ENCODE measurements at places on chromosomes 12 and 14.

DNA sequence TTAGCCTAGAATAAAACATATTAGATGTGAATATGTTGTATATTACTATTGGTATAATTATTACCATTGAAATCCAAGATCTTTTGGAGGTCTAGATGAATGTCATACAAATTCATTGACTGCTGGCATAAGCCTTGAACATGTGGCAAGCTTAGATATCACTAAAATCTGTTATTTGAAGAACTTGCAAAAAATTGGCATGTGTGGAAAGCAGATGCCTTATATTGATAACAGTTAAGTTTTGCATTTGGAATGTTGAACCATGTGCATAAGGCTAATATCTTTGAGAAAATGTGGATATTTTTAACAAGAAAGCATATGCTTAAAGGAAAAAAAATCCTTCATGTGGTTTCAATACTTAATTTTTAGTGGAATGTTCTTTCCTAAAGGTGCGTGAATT is 203.6 kb upstream of the PRICKLE1 start:
- DNase-seq = no peak

DNA sequence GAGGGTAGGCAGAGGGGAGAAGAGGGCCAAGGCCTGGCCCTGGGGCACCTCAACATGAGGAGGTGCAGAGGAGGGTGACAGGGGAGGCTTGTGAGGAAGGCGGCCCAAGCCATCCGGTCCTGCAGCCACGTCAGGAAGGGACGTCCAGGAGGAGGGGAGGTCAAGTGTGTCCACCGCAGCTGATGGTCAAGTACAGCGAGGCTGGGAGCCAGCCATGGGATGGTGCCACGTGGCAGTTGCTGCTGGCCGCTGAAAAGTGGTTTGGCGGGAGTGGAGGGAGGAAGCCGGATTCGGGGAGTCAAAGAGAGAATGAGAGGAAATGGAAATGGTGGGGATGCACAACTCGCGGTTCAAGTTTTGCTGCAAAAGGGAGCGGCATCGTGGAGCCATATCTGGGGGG is 41.2 kb downstream of the PRIMA1 start:
- DNase-seq = no peak

GRCh38 chr12:51910168-51910567 is 2.9 kb downstream of the ACVRL1 start:
- no peak for DNase-seq

DNA sequence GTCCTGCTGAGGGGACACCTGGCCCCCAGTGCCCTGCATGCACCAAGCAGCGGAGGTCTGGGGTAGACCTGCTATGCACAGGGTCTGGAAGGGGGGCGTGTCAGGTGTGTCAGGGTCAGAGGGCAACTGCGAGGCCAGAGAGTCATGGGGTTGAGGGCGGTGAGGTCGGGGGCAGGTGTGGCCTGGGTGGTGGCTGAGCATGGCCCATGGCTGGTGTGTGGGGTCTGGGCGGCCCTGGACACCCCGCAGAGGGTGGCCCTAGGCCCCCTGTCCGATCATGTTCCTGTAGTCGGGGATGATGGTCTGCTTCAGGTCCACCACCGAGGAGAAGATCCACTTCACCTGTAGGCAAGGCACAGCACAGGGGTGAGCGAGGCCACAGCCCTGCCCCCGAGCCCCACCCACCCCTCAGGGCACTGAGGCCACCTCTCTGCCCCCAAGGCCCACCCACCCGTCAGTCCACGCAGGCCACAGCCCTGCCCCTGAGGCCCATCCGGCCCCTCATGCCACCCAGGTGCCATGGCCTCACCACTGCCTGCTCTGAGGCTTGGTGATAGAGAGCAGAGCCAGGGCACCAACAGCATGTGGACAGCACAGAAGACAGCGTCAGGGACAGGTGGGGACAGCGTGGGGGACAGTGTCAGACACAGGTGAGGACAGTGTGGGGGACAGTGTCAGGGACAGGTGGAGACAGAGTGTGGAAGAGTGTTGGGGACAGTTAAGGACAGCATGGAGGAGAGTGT is 211.3 kb downstream of the TMEM121 start:
- no peak for DNase-seq

DNA sequence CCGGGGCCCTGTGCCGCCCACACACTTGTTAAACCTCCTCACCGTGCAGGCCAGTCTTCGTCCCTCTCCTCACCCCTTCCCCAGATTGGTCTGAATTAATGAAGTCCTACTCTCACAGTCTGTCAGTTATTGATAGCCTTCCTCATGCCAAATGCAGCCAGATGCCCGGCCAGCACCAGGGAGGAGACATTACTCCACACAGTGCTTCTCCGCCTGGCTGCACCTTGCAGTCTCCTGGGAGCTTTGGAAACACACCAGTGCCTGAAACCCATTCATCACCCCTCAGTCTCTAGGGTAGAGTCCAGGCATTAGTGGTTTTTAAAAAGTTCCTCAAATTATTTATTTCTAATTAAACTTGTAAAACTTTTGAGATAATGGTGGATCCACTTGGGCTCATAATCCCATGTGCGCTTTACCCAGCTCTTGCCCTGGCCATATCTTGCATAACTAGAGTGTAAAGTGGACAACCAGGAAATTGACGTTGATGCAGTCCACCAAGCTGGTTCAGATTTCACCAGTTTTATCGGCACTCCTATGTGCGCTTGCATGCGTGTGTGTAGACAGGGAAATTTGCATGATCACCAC is 38.2 kb upstream of the TSPAN9 start:
- DNase-seq = no peak

DNA sequence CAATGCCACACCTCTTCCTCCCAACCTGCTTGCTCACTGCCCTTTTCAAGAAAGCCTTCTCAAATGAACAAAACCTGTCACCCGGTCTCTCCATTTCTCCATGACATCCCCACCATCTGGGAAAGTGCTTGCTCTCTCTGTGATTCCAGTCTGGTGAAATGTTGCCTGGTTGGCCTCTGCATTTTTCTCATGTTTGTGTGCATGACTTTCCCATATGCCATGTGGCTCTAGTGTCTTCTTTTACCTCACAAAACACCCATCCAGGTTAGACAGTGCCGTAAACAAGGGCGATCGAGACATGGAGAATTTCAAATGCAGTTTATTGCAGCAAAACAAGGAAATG is 5.8 kb downstream of the KRT1 start:
- DNase-seq = no peak

- no peak for DNase-seq
Measured at GRCh38 chr14:95307402-95308041, 12.2 kb downstream of the CLMN start.

DNA sequence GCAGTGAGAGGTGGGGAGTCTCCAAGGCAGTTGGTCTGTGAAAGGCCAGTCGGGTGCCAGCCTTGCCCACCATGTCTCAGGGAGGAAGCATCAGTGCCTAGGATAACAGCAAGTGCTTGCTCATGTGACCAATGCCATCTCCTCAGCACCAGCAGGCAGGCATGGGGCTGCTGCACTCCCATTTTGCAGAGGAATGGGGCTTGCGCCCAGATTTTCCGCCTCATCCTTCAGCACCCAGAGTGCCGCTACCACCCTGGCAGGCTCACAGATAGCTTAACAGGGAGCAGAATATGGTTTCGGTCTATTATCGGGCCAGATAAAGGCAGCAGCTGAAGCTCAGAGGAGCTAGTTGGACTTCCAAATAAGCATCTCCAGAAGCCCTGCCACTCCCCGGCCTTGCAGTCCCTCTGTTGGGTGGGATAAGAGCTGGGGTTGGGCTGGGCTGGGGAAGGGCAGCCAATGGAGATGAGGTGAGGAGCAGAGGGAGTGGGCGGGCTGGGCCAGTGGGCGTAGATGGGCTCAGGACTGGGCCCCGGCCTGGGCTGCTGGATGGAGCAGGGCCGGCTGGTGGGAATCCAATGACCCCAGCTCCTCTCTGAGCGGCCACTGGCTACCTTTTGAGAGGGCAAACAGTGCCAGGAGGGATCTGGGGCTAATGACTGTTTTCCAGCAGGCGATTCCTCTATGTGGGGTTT is 8.4 kb upstream of the KRT80 start:
- DNase-seq = no peak

DNA sequence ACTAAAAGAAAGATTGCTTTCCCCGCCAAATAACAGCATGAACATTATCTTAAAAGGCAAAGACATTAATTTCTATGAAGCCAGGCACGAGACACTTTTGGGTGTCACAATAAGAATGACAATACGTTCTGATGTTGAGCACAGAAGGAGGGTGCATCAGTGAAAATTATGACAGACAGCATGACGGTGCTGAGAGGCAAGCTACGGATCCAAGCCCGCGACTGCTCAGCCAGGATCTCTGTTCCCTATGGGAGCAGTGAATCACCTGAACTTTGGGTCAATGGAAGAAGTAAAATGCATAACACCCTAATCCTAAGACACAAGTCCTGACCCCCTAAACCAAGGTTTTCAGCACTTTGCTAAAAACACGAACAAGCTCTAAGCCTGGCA is 51.7 kb downstream of the SLC25A47 start:
- no peak for DNase-seq

- DNase-seq = no peak
Measured at GRCh38 chr14:91606851-91607250, 96.7 kb upstream of the PPP4R3A start.

DNA sequence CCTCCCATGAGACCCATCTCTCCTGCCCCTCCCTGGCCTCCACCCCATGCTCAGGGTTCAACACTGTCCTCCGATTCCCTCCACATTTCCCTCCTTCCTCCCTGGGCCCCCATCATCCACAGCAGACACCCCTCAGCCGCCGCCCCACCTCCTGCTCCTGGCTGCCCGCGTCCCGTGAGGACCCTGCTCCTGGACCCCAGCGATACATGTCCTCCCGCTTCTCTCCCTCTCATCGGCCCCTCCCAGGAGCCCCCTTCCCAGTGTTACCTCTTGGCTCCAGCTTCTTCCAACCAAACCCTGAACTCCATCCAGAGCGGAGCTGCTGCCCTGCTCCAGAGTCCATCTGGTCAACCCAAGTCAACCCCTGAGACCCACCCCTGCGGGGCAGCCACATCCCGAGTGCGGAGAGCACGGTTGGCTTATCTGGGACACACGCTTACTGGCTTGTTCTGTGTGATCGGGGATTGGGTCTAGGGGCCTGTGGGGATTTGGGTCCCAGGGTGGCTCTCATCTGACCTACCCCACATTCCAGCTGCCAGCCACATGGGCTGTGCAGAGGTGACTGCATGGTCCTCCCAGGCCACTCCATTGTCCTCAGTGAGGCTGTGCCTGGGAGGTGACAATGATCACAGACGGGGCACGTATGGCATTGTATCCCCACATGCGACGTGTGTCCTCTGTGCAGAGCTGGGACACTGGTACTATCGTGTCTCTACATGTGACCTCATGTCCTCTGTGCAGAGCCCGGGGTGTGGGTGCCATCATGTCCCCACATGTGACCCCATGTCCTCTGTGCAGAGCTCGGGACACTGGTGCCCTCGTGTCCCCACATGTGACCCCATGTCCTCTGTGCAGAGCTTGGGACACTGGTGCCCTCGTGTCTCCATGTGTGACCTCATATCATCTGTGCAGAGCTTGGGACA is 333.6 kb downstream of the ADGRD1 start:
- no peak for DNase-seq

DNA sequence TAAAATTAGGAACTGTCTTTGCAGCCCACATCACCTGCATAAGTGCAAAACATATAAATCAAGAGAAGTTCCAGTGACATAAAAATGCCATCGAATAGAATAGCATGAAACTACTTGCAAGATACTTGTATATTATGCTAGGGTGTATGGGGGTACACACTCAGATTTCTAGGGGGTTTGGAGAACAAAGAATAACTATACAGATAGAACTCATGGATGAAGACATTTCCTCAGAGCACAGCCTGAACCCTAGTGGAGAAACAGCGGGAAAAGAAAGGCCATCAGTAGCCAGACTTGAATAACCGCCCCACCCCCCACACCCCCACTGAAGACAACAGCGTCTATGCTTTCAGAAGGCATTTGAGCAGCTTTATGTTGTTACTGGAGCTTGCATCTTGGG is 425.8 kb downstream of the NPAS3 start:
- DNase-seq = no peak

DNA sequence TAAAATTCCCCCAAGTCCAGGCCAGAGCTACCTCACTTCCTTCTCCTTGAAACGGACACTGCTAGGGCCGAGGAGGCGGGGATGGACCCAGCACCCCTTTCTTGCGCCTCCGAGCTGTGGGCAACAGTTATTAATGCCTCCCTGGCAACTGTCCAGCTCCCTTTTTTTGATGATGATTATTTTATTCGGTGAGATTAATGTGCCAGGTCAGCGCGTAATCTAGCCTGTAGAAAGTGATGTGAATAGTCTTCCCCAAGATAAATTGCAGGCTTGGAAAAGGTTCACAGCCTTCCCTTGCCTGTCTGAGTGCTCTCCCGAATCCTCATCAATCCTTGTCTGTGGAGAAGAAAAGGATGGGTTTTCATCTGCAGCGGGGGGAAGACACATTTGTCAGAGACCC is 54.3 kb downstream of the RNFT2 start:
- no peak for DNase-seq

DNA sequence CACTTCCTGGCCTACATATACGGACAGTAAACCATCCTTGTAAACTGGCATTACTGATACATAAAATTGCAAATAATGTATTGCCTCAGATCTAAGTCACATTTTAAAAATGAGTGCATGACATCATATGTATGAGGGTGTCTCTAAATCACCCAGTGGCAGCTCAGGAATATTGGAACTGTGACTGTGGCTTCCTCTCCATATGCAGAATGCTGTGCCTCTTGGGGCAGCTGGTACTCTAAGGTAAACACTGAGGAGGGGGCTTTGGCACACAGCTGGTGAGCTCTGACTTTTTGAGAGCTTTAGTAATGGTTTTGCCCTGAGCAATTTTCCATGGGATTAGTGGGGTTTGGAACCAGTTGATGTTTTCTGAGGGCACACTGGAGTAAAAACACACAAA is 263.7 kb downstream of the BMP4 start:
- no peak for DNase-seq

- DNase-seq = no peak
Measured at GRCh38 chr12:131041968-131042833, 88.5 kb downstream of the ADGRD1 start.

GRCh38 chr14:76931631-76932402 is 96.7 kb downstream of the IRF2BPL start:
- DNase-seq = no peak

DNA sequence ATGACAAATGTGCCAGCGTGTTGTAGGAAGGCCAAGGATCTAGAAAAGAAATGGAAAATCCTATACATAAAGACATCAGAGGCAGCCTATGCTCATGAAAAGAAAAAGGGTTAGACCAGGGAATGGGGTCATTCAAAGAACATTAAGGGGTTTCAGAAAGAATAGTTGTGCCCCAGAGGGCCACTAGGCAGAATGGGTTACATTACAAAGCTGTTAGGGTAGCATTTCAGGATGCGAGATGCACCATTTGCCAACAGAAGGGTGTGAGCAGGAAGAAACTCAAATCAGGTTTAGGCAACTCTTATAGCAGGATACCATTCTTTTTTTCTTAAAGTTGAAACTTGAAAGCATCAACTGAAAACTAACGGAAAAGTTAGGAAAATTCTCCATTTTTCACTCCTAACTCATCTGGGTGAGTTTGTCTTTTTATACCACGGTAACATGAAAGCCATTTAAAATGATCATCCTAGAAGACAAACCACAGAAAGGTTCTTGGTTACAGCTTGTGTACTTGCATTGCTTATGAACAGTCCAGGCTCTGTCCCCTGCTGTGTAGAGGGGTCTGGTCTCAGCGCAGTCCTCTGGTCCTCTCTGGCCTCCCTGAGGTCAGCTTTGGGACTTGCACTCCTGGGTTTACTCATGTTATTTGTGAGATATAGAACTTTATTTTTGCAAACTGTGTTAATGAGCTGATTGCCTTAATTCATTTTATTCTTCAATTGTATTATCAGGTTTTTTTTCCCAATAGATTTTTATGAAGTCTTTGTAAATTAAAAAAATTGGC is 209.1 kb downstream of the DACT1 start:
- no peak for DNase-seq
